ENCODE measurements at places on chromosomes 7 and 10.

GRCh38 chr10:78868048-78868447 is 200.7 kb upstream of the ZMIZ1 start:
- no peak for DNase-seq

DNA sequence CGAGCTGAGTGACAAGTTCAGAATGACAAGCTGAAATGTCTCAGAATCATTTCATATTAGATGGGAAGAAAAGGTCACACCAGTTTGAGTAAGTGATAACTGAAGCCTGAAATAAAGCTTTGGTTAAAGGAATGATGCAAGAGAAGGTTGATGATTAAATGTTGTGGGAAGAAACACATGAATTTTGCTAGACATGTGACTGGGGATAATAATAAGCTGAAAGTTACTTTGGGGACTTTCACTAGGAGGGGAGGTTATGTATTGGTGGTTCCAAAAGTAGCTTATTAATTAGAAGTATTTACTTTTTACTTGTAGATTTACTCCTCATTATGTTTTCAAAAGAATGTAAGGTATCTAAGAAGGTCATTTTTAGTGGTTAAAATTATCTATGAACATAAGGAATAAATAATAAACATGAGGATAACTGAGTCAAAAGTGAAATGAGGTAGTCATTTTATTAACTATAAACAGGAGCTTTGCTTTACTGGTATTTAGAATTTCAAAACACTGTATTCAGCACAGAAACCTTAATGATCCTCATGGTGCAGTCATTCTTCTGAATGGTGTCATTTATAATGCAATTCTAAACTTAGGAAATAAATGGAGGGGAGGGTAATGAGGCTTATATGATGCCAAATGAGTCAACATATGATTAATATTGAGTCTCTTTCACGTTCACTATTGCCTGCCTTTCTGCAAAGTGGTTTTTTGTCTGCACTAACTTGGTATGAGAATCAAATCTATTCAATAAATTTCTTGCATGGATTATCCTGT is 63.7 kb downstream of the PRKG1 start:
- no peak for DNase-seq

- DNase-seq = no peak
These were observed 82.1 kb downstream of the PKD1L1 start for GRCh38 chr7:47866120-47866519.

DNA sequence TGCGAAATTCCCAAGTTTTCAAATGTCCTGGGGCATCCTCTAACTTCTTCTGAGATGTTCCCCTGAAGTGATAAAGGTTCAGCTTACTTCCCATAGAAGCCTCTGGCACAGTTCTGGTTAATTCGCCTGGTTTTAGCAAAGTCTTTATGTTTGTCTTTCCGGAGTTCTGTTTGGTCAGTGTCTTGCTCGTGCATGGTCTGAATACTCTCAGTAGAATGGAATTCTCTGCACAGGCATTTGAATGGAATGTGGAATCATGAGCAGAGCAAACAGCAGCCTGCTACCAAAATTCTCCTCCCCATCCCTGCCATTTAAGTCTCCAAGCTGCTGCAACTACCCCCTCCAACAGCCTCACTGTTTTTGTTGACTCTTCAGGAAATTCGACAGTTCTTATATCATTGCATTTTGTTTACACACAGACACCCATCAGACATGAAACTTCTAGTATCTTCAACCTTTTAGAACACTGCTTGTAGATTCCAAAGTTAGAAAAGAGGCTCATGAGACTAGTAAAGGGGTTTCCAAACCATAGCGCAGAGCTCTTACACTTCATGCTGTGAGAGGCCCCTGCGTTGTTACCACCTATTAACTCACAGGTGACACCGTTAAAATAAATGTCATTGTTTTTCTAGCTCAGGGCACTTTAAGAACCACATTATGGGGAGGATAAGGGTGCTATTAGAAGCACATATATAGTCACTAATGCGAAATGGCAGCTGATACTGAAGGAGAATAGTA is 129.7 kb downstream of the PLCE1 start:
- DNase-seq = no peak

- DNase-seq = no peak
These were observed 58.9 kb downstream of the PRKAR2B start for GRCh38 chr7:107103369-107103768.

DNA sequence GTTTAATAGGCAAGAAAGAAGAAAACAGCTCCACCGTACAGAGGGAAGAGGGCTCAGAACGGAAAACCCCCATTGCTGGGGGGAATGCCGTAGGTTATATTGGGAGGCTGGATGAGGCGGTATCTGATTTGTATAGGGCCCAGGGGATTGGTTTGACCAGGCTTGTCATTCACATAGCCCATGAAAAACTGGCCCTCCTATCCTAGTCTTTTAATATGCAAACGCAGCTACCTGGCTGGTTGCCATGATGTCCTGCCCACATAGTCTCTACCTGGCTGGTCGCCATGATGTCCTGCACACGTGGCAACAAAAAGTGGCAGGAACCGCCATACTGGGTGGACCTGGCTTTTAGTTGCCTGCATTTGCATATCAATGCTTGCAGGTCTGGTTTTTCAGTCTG is 84.7 kb downstream of the AUTS2 start:
- DNase-seq = no peak

DNA sequence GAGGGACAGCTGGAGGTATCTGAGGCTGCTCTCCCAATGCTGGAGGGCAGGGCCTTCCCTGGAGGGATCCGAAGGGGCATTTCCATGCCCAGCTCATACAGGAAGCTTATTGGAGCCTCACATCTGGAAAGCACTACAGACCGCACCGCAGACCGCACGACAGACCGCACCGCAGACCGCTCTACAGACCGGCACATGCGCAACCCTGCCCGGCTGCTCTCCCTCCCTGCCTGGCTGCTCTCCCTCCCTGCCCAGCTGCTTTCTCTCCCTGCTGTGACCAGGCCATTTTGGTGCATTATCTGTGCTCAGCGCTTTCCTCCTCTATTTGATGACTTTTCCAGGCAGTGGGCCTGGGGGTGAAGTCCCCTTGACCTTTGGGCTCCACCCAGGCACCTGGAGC is 39.6 kb upstream of the EN2 start:
- DNase-seq = no peak

GRCh38 chr7:11175887-11176286 is 202.2 kb downstream of the PHF14 start:
- no peak for DNase-seq

GRCh38 chr7:81244224-81244623 is 325.4 kb upstream of the SEMA3C start:
- no peak for DNase-seq

- DNase-seq = no peak
These were observed 159.0 kb upstream of the SHH start for GRCh38 chr7:155971180-155971770.

- DNase-seq = no peak
These were observed 324.0 kb downstream of the PTEN start for GRCh38 chr10:88187472-88187871.

- no peak for DNase-seq
These were observed 77.0 kb downstream of the PFKFB3 start for GRCh38 chr10:6279540-6280267.

- DNase-seq = no peak
These were observed 6.2 kb downstream of the TMEM236 start for GRCh38 chr10:17758200-17758599.
